PC-9 (cell line): ENCODE measurements at places on chromosomes 7 and 10. TPM values are rescaled to one million over a fixed set of nuclear protein-coding genes. Genes with fewer than 3 reads are reported as not detected.
A peak's percentile ranks its signal among the peaks of the same experiment; 100 is the strongest.

- DNase-seq, result no peak
Observed at GRCh38 chr10:96345222-96345621, 13.6 kb downstream of the OPALIN start.

- peak; percentile 59 for DNase-seq
Observed at GRCh38 chr10:61779950-61780659, 117.4 kb downstream of the CABCOCO1 start.

GRCh38 chr10:98596404-98596803 lies 149.7 kb upstream of the HPS1 start:
- no peak for DNase-seq

DNA sequence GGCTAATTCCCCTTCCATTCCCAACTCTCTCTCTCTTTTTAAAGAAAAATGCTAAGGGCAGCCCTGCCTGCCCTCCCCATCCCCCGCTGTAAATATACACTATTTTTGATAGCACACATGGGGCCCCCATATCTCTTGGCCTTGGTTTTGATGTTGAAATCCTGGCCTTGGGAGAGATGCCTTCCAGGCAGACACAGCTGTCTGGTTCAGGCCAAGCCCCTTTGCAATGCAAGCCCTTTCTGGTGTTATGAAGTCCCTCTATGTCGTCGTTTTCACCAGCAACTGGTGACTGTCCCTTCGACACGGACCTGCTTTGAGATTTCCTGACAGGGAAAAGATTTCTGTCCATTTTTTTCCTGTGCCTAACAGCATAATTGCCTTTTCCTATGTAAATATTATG lies 3.0 kb downstream of the ADRA2A start:
- DNase-seq, result no peak

The FIGNL1 gene
- 18.7 and 25.7 TPM in 2 replicates for total RNA-seq
